Forelimb muscle (tissue), 1 donor: ENCODE measurements at places on chromosomes 5 and 9. TPM values are rescaled to one million over a fixed set of nuclear protein-coding genes. Genes with fewer than 3 reads are reported as not detected.

RUFY1 gene
- polyA plus RNA-seq = 35.9 TPM

FOXD4L3 gene
- polyA plus RNA-seq = 0.29 TPM

TSSK1B gene
- 0.13 TPM for polyA plus RNA-seq

TNPO1 gene
- polyA plus RNA-seq = 76.0 TPM

MAT2B gene
- polyA plus RNA-seq = 47.1 TPM

GRCh38 chr9:71944754-71945375 is 33.4 kb downstream of the C9orf85 start:
- DNase-seq = no peak

DNA sequence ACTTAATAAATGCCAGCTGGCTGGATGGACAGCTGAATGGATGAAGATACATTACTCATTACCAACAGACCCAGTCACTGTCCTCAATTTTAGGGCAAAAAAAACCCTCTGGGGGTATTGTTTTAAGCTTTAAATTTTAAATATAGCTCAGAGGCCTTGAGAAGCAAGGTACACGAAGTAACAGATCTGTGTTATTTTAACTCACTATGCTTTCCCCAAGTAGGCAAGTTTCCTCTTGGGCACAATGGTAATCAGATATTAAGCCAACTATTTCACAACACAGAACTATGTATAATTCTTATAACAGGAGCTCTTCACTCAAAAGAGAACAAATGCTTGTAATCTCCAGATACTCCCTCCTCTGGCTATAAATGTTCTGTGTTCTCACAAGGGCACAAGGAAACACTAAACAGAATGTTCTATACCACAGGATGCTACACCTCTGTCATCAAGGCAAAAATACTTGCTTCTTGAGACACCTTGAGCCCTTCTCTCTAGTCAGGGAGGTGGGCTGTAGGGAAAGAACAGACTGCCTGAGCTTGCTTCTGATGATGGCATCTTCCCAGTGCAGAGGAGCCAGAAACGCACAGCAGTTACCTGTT is 443.8 kb downstream of the SPOCK1 start:
- no peak for DNase-seq

GRCh38 chr5:98458004-98458403 is 315.5 kb upstream of the RGMB start:
- DNase-seq = no peak
